Left renal pelvis (tissue), 4 donors: ENCODE measurements at places on chromosomes 3 and 15.

GRCh38 chr15:70818580-70818979 lies 35.4 kb downstream of the LARP6 start:
- DNase-seq = no peak

DNA sequence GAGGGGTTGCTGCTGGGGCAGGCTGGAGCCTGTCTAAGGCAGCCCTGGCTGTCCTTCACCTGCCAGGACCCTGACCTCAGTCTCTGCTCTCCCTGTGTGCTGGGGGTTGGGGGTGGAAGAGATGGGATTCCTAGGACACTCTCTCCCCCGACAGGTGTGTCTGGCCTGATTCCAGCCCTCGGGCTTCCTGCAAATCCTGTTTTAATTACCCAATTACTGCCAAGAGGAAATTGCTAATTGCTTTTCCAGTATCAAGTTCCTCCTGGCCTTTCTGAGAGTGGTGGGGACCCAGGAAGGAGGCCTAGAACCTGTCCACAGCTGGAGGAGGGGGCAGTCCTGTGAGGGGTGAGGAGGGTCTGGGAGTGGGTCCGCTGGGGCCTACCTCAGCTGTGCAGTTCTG lies 15.8 kb downstream of the PLXNA1 start:
- DNase-seq = no peak

GRCh38 chr3:12730506-12731242 lies 28.4 kb downstream of the TMEM40 start:
- no peak for DNase-seq

- DNase-seq = no peak
Observed at GRCh38 chr15:69515508-69515907, 62.9 kb downstream of the RPLP1 start.

DNA sequence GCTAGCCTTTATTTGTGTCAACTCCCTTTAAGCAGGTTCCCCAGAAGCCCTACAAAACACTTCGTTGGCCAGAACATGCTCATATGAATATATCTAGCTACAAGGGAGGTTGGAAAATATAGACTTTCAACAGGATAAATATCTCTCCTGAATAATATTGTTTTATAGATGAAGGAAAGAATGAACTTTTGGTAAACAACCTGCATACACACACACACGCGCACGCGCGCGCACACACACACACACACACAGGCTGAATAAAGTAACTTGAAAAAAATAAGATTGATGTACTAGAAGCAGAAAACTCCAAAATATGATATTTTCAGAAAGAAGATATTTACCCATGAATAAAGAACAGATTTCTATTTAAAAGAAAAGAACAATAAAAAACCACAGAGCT lies 72.4 kb upstream of the GADL1 start:
- DNase-seq = no peak

DNA sequence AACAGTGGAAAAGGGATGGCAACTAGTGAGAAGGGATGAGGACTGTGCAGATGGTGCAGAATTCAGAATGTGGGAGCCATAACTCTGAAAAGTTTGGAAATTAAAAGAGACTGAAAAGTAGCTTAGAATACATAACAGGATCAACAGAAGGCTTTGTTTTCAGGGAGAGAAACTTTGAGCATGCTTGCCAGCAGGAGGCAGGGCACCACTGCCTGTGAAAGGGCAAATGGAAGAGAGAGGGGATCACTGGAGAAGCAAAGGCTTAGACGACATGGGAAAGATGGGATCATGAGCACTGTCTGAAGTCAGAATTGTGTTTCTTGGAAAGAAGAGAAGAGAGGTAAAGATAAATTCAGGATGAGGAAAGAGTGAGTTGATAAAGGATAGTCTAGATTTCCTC lies 99.6 kb downstream of the ABI3BP start:
- DNase-seq = no peak

DNA sequence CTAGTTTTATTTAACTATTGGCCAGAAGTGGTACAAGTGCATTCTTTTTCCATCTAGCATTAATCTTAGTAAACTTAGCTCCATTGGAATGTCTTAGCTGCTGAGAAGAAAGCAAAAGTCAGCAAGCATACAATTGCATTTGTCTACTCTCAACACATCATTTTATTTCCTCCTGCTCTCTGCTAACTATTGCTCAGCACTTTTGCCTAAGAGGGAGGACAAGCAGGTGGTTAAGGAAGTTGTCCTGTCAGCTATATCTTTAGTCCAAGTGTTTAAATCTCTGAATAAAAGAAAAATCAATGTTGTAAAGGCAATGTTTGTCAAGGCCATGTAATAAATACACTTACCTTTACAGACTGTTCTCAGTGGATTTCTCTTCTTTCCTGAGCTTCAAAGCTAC lies 51.0 kb downstream of the FHIT start:
- no peak for DNase-seq

GRCh38 chr3:181955566-181955965 lies 243.8 kb downstream of the SOX2 start:
- no peak for DNase-seq

DNA sequence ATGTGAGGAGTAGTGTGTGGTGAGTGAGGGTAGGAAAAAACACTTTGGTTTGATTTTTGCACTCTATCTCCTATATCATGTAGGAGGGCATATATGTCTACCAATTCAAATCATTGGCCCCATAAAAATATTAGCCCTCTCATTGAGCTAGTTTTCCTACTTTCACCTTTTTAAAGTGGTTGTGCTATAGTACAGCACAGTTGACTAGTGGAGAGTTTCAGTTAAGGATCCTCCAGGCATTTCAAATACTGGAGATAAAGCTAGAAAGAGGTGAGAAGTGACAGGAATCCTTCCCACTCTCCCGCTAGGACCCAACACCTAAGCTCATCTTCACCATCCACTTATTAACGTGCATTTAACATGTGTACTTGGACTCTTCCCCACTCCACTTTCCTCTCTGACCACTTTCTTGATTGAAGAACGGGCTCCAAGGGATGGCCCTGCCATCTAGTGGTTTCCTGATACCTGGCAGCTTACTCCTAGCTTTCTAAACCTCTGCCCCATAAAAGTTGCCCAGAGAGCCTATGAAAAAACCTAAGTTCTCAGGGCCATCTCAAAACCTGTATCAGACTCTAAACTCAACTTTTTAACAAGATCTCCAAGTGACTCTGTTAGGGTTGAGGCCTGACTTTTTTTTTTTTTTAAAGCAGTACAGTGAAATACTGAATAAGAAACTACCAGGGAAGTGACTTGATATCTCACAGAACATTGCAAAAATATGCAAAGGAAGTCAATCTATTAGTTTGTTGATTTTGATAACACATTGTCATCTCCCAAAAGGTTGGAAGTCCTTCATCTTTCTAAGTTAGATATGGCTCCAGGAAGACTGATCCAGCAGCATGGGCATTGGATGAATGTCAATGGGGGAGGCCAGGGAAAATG lies 17.9 kb downstream of the IL12A start:
- DNase-seq = no peak

DNA sequence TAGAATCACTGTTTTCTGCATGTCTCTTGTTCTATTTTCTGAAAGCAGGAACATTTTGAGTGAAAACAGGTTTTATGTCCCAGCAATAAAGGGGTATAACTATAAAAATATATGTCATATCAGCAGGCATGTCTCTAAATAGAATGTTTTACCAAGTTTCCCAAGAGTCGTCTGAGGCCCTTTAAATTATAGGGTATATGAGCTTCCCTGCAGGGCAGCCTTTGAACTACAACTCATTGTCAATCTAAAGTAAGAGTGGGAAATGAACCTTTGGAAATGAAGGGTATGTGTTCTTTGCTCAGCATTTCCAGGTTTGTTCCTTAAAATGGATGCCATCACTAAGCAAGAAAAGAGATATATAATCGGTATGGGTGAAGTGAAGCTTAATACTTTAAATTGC lies 138.6 kb downstream of the LSAMP start:
- DNase-seq = no peak

- no peak for DNase-seq
Observed at GRCh38 chr3:182342252-182342651, 451.1 kb upstream of the ATP11B start.

DNA sequence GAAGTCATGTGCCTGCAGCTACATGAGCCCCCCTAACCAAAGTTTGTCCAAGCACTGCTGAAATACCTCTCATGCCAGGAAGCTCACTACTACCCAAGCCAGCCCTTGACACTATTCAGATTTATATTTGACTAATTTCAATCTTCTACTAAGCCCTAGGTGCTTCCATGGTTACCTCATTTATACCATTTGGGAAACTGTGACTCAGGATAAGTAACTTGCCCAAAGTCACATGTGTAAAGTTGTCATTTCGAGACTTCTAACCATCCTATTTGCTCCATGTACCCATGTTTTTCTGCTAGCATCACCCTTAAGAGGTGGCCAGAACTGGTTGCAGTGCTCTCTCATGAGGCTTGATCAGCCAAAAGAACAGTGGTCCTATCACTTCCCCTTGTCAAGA lies 20.7 kb upstream of the TIMP4 start:
- no peak for DNase-seq

DNA sequence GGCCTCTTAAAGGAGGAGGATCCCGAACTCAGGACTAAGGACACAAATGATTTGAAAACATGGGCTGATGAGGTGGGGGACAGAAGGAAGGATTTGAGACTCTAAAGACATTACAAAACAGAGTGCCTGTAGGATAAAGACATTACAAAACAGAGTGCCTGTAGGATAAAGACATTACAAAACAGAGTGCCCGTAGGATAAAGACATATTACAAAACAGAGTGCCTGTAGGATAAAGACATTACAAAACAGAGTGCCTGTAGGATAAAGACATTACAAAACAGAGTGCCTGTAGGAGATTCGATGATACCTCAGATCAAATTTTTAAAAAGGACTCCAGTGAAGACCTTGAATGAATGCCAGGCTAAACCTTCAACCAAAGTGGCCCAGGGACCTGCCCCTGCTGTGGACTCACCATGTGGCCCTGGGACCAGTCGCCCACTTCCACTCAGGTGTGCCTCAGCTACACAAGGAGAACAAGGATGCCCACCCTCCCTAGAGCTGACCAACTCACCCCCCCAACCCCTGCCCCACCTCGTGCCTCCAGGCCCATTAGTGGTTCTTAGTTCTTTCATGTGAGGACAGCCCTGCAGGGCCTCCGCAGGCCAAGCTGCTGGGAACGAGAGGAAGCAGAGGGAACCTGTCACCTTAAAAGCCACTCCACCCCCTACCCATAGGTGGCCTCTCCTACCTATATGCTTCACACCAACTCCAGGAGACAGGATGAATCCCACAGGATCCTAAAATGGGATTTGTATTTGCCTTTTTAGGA lies 59.8 kb downstream of the SH3BP5 start:
- DNase-seq = no peak

GRCh38 chr3:136899622-136900158 lies 37.7 kb downstream of the NCK1 start:
- DNase-seq = no peak

DNA sequence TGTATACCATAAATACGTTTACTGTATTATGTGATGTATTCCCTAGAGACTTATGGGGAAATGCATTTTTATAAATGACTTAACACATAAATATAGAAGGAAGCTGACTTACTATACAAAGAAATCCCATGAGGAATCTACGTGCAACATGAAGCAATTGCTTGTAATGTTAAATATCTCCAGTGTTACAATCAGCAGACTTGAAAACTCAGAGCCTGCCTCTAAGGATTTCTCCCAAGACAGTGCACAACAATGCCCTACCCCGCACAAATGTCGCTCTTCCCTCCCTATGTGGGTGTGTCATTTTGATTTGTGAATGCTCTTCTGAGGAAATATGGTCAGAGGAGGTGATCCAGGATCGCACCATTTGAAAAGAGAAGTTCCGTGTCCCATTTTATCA lies 629.0 kb downstream of the NR2F2 start:
- DNase-seq = no peak

GRCh38 chr15:79900087-79900486 lies 3.3 kb upstream of the MTHFS start:
- no peak for DNase-seq

- DNase-seq = no peak
Observed at GRCh38 chr3:180617049-180617448, 15.1 kb downstream of the TTC14 start.

DNA sequence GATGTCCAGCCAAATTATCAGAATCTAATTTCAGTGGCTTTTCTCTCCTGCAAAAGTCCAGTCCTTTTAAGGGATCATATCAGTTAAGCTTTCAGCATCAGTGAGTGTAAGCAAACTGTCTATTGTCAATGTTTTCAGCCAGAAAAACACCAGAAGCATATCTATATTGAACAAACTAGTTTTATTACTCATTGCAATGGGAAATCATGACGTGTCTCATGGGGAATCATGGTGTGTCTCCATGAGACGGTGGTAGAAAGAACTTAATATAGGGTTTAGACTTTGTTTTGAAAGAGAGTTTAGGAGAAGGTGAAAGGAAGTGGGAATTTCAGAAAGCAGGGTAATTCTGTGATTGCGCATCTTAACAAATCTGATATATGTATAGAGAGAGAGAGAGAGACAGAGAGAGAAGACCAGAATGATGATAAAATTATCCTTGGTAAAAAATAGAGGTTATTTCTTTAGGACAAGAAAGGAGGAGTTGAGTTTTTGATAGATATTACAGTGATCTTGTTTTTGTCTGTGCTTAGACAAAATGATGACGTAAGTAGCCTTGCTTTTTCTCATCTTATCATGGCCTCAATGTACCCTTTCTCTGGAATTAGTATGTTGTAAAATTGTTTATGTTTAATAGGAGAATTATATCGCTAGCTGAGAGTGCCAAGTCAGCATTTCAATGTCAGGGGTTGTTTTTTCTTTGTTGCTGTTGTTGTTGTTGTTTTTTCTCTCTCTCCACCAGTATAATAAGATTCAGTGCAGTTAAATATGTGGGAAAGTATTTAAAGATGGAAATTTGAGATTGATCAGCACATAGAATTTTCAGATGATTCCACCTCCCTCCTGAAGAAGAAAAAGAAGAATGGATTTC lies 129.9 kb upstream of the OSTN start:
- no peak for DNase-seq

DNA sequence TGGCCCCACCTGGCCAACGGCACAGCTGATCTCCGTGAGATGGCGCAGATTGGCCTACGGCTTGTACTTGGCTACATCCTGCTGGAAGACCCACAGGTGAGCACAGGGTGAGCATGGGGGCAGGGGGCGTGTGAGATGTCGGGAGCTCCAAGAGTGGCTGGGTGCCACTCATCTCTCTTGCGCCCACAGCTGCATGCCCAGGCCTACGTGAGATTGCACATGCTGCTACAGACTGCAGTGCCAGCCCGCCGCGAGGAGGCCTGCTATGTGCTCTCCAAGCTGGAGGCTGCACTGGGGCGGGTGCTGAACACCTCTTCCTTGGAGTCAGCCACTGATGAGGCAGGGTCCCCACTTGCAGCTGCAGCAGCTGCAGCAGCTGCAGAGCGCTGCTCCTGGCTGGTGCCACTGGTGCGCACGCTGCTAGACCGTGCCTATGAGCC lies 22.3 kb downstream of the NBEAL2 start:
- DNase-seq = no peak

GRCh38 chr3:112675943-112676535 lies 35.1 kb upstream of the CCDC80 start:
- no peak for DNase-seq

DNA sequence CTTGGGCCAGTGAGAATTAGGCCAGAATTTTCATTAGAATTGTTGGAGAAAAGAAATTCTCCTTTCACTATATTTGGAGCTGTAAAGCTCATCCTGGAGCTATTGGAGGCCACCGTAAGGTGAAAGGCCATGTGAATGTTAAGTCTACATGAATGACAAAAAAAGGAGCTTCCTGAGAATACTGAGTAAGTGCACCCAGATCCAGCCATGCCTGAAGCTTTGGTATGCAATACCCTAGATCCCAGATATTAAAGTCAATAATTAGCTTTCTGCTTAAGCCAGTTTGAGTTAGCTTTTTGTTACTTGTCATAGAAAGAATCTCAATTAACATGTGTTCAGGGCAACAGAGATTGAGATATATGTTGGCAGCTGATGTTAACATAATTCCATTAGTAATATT lies 172.4 kb downstream of the NR1D2 start:
- no peak for DNase-seq

- DNase-seq = no peak
Observed at GRCh38 chr15:76376029-76376428, 39.5 kb downstream of the ISL2 start.
